ENCODE measurements at places on chromosomes 11 and 22.
A peak's percentile ranks its signal among the peaks of the same experiment; 100 is the strongest.

DNA sequence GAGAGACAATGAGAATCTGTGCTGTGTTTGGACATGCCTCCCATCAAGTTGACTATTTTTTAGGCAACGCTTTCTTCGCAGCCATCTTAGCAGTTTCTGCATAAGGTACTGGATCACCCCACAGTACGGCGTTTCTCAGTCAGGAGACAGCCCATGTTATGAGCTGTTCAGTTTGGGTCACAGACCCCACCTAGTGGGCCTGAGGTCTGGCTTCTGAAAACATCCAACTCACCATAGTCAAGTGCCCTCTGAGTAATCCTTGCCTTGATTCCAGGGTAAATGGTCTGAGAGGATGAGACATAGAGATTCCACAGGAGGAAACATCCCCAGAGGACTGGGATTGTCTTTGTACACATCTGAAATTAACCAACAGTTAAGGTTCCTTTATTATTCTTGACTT lies 7.2 kb downstream of the BPIFC start:
- DNase-seq = no peak

GRCh38 chr11:47233989-47234668 lies 14.5 kb downstream of the ACP2 start:
- DNase-seq = peak; percentile 32

DNA sequence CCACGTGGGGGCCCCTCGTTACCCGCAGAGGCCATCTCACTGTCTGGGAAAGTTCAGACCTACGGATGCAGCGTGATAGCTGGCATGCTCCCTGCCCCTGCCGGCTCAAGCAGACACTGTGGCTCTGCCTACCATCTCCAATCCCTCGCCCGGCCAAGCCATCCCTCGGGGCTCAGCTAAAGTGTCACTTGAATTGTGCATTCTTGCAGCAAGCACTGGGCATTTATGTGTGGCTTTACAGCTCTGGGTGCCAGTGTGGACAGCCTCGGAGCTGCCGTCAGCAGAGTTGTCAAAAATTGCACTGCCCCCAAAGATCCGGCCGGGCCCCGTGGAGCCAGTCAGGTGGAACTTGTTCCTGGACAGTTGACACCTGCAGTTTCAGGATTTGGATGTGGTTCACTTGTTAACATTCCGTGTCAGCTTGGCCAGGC lies 75.0 kb upstream of the FGF3 start:
- no peak for DNase-seq

DNA sequence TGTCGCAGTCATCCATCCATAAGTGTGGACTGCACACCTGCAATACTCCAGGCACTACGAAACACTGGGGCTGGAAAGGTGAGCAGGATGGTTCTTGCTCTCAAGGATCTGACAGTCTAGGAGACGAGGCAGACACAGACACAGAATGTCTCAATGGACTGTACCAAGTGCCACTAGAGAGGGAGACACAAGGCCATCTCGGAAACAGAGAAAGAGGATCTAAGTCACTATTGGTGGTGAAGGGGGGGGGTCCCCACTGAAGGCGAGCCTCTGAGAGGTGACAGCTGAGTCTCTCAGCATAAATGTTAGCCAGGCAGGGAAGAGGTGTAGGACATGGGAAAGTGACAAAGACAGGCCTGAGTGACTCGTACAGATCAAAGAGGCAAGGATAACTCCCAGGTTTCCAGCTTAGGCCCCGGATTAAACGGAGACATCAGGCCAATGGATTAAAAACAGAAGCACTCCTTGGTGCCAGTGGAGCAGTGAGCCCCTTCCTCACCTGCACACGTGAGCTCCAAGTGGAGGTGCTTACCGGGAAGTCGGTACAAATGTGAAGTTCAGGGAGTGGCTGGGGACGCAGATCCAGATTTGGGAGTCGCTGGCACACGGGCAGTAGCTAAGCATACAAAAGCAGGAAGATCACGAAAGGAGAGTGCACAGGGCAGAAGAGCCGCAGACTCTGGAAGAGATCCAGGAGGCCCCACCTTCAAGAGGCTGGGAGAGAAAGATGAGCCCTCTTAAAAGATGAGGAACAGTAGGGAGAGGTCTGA lies 117.2 kb downstream of the MICAL3 start:
- peak; percentile 78 for DNase-seq

GRCh38 chr11:66219846-66220565 lies 48.4 kb upstream of the RAB1B start:
- no peak for DNase-seq

Data from NCI-H82 (cell line).